ENCODE measurements at places on chromosomes 4 and X.

DNA sequence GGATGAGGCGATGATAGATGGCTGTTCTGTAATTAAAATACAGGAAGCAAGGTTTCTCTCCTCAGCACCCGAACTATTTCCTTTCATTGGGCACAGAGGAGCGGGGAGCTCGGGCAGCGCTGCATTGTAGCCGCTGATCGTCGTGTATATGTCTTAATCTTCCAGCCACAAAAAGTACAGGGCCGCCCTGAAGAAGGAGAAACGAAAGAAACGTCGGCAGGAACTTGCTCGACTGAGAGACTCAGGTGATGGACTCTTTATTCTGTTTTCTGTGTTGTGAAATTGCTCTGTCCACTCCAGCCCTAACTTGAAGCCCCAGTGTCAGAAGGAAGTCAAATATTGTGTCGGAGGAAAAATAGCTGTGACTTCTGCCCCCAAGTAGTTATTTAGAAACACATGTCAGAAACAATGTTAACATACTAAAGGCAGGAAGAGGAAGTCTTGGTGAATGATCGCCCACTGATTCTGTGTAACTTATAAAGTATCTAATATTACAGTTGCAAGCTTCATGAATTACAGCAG, 546 bp downstream of the ZRSR2 start:
- no peak for DNase-seq

DNA sequence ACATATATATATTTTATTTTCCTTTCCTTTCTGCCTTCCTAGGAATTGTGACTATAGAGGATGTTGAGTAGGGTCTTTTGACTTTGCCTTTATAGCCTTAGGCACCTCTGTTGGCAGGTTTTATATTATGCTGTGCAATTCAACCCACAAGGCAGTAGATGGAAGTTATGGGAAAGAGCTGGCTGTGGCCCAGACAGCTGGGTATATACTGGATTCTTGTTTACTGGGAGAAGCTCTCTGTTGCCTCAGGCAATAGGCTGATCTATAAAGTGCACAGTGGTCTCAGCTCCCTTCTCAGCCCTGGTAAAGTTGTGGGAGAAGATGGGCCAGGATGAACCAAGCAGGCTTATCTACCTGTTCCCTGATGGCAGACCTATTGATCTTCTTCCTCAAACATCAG, 342.0 kb downstream of the GBA3 start:
- no peak for DNase-seq

- no peak for DNase-seq
These were observed 27.9 kb upstream of the EXOC1L start for GRCh38 chr4:55791666-55792065.

DNA sequence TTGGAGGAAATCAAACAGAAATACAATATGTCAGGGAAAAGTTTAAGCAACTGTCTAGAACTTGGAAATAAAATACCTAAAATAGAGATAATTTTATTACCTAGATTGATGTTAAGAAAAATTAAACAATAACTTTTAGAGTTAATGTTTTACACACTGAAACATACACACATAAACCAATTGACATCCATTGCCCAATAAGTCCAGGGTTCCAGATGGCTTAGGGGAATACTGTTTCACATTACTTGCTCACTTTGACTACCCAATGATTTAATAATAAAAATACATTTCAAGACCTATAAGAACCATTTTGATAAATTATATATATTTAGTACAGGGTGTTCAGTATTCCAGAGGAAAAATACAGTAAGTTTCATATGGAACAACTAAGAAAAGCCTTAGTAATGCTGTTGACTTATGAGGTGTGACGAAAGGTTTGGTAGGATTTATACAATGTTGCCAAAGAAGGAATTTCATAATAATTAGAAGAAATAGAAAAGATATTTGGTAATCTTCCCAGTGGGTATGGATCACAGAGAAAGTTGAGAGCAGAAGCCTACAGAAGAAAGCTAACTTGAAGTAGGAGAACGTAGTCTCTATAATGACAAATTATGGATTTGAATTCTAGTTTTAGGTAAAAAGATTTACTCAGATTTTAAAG, 23.0 kb upstream of the UGT2B4 start:
- no peak for DNase-seq

DNA sequence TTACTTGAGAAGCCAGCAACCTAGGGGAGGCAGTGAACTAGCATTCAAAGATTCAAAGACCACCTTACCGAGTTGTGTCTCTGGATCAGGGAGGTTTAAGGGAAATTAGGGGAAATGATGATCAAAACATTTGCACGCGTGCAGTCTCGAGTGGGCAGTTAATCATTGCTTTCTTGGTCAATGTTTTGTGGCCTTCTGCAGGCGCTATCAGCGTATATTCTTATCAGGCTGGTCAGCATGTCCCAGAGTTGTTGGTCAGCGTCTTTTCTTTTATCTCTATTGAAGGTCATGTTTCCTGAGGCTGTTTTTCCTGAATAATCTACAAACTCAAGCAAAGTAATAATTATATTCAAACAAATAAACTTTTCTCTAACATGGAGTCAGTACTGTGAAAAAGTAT, 84.0 kb upstream of the ZNF81 start:
- DNase-seq = no peak

DNA sequence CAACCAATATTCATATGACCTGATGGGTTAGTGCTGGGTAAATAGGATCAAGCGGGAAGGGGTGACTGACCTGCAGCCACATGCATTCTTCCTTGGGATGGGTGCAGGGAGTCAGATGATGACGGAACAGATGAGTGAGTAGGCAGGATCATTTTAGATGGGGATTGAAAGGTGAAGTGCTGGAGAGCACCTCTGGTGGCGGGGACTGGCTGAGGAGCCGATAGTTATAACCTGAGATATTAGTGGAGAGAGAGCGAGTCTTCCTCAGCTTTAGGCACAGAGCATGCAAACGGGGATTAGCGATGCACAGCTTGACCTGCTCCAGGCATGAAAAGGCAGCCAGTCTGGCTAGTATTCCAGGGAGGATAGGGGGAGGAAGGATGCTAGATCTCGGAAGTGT, 99.1 kb downstream of the AFF1 start:
- DNase-seq = no peak

DNA sequence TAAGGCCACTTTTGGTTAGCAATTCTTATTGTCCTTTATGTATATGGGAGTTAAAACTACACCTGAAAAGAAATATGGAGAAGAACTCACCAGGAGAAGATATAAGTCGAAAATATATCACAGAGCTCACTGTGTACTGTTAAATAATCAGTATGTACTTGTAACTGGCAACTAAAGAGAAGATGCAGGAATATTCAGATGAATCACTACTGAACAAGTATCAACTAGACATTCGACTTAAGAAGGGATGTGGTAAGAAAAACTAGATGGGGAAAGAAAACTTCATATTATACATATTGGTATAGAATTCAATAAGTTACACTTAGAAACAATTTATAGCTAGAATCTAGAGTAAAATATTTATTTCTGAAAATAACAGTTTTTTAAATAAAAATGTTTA, 230.0 kb downstream of the CAMK2D start:
- DNase-seq = no peak

- no peak for DNase-seq
These were observed 77.6 kb downstream of the CWH43 start for GRCh38 chr4:49063670-49064069.

DNA sequence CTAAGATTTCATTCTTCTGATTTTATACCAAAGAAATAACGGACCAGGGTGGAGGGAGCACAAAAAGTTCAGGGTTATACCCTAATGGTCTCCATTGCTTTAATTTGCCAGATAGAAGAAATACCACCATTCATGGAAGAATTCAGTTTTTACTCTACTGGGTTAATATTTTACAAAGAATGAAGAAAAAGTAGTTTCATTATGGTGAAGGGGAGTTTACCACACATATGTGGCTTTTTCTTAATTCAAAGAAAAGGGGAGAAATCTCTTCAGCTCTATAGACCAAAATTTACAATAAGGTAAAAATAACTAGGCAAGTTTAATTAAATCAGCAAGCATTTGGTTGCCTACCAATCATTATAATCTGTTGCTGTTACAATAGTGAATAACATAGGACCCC, 37.6 kb downstream of the CASK start:
- no peak for DNase-seq

- no peak for DNase-seq
These were observed 620.4 kb downstream of the ANKRD50 start for GRCh38 chr4:124092101-124092500.

GRCh38 chrX:18702362-18703195, 4.9 kb upstream of the PPEF1 start:
- DNase-seq = no peak

DNA sequence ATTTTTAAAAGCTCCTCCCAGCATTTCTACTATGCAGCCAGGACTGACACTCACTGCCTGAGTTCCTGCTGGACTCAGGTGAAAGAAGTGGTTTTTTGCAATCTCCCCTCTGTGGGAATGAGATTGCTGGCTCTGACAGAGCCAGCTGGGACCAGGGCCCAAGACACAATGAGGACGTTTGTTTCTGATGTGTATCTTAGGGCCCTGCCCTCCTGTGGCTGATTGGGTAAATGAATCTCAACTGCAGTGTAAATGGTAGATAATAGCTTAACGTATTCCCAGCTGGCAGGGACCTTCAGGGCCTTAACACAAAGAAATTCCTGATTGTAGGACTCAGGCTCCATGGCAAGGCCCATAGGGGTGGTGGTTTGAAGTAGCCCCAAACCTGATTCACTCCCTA, 85.8 kb upstream of the PRPS1 start:
- DNase-seq = no peak

- no peak for DNase-seq
These were observed 29.3 kb downstream of the CXorf58 start for GRCh38 chrX:23937100-23937499.

DNA sequence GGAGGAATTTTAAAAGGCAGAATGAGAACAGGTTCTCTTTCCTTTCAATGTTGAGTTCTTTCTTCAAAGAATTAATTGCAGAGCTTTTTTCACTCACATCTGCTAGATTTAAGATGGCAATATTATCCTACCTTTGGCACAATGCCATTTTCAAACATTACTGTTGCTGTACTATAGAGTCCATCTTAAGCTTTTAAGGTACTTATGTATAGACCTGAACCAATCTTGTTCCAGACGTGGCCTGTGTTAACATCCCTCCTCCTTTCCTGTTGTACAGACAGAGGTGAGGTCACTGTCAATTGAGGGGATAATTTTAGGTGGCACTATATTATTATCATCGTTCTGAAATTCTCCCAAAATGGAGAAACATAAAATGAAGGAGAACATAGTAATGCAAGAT, 53.0 kb upstream of the MYOZ2 start:
- DNase-seq = no peak

DNA sequence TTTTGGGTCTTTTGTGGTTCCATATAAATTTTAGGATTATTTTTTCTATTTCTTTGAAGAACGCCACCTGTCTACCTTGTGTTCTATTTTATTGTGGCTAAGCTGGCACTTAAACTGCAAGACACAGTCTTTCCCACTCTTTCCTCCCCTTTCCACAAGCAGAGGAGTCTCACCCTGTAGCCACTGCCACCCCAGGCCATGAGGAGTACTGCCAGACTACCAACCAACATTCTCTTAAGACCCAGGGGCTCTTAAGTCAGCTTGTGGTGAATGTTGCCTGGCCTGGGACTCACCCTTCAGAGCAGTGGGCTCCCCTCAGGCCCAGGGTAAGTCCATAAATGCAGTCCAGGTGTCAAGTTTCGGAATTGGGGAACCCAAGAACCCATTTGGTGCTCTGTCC, 58.0 kb upstream of the FMR1 start:
- no peak for DNase-seq

GRCh38 chr4:146159384-146160058, 16.0 kb upstream of the LSM6 start:
- DNase-seq = no peak

- DNase-seq = no peak
These were observed 393.6 kb downstream of the GPAT3 start for GRCh38 chr4:83929550-83929949.

- no peak for DNase-seq
These were observed 80.5 kb downstream of the HNRNPD start for GRCh38 chr4:82293304-82293703.

DNA sequence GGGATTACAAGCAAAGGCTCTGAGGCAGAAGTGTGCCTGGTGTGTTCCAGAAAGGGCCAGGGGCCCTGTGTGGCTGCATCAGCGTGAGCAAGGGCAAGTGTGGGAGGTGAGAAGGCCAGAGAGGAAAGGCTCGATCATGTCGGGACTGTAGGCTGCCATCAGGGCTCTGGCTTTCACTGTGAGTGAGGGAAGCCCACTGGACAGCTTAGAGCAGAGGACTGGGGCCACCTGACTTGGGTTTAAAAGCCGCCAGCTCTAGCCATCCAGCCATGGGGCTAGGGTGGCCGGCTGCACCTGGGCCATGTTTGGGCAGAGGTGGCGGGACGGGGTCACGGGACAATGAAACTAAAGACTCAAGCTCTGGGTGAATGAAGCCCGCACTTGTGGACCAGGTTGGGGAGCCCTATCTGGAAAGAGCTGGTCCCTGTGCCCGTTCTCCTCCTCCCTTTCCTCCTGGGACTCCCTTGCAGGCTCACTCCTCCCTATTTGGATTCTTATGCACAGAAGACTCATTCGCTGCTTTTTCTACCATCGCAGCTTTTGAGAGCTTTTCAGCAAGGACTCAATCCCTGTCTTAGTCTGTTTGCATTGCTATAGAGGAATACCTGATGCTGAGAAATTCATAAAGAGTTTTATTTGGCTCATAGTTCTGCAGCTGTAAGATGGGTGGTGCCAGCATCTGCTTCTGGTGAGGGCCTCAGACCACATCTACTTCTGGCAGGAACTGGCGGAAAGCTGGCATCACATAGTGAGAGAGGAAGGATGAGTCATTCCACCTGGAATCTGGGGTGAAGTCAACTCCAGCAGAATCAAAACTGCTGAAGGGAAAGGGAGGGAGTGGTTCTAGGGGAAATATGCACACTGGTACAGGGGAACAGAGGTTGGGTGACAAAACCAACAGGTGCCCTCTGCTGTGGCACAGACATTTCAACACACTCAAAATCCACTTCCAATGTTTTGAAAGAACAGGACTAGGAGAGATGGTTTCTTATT, 15.3 kb downstream of the CTAG1B start:
- no peak for DNase-seq

DNA sequence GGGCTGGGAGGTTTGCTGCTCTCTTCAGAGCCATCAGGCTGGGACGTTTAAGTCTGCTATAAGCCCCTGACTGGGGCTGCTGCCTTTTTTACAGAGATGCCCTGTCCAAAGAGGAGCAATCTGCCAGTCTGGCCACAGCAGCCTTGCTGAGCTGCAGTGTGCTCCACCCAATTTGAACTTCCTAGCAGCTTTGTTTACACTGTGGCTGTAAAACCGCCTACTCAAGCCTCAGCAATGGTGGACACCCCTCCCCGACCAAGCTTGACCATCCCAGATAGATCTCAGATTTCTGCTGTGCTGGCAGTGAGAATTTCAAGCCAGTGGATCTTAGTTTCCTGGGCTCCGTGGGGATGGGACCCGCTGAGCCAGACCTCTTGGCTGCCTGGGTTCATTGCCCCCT, 40.7 kb downstream of the SPATA18 start:
- no peak for DNase-seq

GRCh38 chr4:77127837-77128621, 29.0 kb upstream of the CCNG2 start:
- no peak for DNase-seq

- DNase-seq = no peak
These were observed 370.9 kb downstream of the PRR32 start for GRCh38 chrX:127190381-127190780.

- DNase-seq = no peak
These were observed 196.5 kb upstream of the SLC7A11 start for GRCh38 chr4:138438608-138439007.
